ENCODE measurements at places on chromosomes 3 and 15.
A peak's percentile ranks its signal among the peaks of the same experiment; 100 is the strongest.

GRCh38 chr15:73345658-73346057 lies 23.1 kb downstream of the HCN4 start:
- peak; percentile 88 for DNase-seq

DNA sequence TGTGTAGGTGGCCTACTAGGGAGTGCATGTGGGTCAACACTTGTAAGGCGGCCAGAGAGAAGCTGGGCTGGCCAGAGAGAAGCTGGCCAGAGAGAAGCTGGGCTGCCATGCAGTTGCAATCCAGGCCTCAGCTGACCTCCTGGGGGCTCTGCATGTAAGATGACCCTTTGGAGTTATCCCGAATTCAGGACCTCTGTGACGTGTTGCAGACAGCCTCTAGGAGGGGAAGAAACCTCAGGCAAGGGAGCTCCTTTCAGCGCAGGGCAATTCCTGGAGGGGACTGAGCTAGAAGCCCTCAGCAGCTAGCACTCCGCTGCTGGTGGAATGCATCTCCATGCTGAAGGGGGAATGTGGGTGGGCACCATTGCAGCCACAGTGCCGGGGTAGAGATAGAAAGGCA lies 15.8 kb upstream of the KBTBD12 start:
- no peak for DNase-seq

DNA sequence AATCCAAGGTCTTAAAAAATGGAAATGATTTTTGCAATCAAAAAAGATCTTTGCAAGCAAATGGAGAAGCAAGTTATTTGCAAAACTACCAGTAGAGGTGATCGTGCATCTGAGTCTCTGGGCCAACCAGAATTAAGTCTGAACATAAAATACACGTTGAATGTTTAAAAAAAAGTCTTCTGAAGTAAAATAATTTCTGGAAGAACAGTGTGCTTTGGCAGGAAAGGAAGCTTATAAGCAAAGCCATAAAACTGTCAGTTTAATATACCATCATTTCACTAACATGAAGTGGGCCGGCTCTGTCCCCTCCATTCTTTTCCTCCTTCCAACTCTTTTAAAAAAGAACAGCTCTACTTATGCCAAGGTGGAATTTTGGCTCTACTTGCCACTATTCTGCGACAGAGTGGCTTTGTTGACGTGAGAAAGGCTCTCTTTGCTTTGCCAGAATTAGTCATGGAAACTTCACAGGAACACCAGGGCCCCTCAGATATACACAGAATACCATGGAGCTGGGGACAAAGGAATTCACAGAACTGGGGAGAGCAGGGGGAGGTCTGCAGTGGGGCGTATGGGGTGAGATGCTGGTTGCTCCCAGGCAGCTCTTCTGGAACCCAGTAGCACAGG lies 29.8 kb downstream of the FSTL1 start:
- no peak for DNase-seq

DNA sequence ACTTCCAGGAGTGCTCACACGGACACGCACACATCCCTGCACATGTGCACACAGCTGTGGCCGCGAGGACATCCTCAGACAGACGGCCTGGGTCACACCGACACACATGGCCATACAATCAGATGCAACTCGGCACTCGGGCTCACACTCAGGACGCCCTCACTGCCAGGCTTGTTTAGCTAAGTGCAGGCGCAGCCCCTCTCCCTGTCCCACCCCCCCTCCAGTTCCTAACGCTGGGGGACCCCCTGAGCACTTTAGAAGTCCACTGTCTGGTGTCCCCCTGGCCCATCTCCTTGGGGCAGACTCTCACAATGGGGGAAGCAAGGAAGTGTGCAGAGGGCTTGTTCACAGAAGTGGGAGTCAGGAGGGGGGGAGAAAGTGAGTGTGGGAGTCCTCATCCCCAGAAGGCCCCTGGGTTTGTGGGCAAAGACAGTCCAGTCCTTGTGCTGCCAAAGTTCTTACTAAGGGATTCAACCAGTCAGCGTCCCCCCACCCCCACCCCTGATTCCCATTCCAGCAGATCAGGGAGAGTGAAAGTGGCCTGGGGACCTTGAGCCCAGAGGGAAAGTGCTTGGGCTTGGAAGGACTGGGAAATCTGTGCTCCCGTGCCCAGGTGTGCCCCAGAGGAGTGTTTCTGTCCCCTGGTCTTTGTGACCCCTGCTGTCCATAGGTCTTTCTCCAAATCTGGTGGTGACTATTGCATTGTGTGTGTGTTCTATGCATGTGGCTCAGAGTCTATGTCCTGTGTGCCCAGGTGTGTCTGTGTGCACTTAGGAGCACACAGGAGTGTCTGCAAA lies 767 bp upstream of the GATA2 start:
- DNase-seq, result no peak

GRCh38 chr3:151106311-151106710 lies 20.8 kb downstream of the MED12L start:
- DNase-seq, result no peak

- DNase-seq, result no peak
Measured at GRCh38 chr15:27595211-27595610, 503.9 kb downstream of the OCA2 start.

GRCh38 chr15:75727851-75728715 lies 15.4 kb upstream of the CSPG4 start:
- DNase-seq, result peak; percentile 20

DNA sequence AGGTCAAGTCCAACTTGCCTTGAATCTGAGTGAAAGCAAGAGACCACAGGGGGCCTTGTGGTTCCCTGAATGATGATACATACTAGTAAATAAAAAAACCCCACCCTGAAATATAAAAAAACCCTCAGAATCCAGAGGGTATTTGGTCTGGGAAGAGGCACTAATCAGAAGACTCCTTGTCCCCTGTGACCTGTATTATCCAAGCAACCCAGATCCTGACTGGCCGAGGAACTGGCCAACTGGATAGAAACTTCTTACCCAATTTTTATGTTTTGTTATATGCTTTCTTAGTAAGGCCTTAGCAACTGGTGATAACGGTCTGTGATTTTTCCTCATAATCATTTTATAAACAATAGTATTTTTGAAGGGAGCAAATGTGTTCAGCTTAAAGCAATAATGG lies 17.5 kb downstream of the ABI3BP start:
- no peak for DNase-seq

- no peak for DNase-seq
Measured at GRCh38 chr3:142278451-142278850, 53.1 kb upstream of the GK5 start.

- no peak for DNase-seq
Measured at GRCh38 chr3:62705721-62706120, 169.5 kb downstream of the CADPS start.

DNA sequence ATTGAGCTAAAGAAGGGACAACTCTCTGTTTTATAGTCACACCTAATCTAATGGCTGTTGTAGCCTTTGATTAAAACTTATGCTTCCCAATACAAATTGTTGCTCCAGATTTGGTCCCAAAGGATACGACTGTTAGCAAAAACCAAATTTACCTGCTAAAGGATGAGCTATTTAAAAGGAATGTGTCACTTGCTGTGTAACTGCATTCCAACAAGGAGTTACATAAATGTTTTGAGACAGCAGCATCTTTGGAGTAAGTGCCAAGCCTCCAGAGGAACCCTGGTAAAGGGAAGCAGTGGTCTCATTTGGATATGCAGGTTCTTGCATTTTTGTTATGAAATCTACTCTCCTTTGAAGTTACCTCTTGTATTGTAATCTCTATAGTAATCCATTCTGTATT lies 233.3 kb downstream of the THSD4 start:
- no peak for DNase-seq

DNA sequence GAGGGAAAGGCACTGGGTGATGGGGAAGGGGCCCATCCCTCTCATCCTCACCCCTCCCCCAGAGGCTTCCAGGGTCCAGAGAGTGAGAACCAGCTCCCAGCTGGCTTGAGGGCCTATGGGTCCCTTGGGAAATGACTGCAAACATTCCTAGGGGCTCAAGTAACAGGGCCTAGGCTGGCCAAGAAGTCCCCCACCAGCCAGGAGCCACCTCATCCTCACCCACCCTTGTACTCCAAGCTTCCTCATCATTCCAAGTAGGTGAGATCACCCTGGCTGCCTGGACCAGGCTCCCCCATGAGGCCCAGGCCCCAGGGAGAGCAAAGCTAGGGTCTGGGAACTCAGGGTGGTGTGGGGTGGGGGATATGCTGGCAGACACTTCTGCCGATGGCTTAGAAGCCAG lies 14.8 kb downstream of the LOXL1 start:
- no peak for DNase-seq

- DNase-seq, result no peak
Measured at GRCh38 chr3:42750834-42751233, 22.2 kb downstream of the CCDC13 start.

DNA sequence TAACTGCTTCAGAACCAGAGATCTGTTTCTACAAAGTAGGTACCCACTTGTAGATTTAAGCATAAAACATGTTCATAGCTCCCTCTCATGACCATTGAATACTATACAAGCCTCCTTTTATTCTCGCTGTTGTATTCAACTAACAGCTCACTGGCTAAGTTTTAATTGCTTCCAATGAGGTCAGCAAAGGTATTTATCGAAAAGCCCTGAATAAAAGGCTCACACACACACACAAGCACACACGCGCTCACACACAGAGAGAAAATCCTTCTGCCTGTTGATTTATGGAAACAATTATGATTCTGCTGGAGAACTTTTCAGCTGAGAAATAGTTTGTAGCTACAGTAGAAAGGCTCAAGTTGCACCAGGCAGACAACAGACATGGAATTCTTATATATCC lies at the start of gene FGF7:
FGF7 (plus strand) TSS at position 222 of the 400 bp plus-strand sequence. CDS start 1,056 bp downstream, outside the sequence.
- DNase-seq, result no peak

GRCh38 chr15:96687388-96688107 lies 357.0 kb downstream of the NR2F2 start:
- DNase-seq, result no peak

- DNase-seq, result no peak
Measured at GRCh38 chr15:89428246-89428645, 68.1 kb downstream of the RHCG start.

DNA sequence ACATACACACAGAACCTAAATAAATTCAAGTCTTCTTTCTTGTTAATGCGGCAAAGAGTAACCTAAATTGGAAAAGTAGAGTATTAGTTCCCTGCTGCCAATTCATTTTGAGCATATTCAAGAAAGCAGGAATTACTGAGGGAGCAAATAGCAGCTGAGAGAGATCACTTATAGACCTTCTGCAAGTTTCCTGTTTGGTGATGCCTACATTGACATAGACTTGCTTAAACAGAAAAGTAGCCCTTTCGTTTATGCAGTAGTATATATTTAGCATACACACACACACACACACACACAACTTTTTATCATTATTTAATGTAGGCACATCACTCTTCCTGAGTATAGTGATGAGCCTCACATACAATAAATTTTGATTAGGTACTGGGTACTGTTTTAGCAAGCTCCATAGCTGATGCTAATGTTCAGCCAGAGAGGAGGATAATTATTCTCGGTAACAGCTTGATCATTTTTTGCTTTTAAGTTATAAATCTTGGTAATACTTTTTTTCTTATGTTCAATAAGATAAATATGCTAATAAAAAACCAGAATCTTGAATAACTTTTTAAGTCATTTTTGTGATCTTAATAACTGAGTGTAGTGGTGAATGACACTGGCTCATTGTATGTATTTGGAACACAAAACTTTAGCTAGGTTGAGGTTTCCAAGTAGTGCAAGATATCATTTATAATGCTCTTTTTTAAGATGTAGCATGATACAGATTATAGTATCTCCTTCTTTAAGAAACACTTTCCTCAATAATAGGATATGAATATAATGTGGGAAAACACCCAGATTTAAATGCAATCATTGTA lies 174.7 kb downstream of the MBNL1 start:
- no peak for DNase-seq

GRCh38 chr3:98746882-98747281 lies 16.3 kb upstream of the ST3GAL6 start:
- DNase-seq, result no peak

DNA sequence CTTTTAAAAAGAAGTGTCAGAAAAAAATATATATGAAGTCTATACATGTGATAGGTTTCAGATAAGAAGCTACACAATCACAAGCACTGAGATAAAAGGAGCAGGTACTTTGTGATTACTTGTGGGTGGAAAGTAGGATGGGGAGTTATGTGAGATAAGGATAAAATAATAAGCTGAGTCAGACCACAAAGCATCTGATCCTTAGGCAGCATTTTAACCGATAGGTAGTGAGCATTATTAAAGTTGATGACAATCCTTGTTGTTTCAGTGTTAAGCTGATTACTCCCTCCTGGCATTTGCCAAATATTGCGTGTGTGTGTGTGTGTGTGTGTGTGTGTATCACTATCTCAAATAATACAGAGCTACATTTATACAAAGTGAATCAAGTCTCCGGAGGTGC lies 483.1 kb downstream of the NAALADL2 start:
- no peak for DNase-seq

DNA sequence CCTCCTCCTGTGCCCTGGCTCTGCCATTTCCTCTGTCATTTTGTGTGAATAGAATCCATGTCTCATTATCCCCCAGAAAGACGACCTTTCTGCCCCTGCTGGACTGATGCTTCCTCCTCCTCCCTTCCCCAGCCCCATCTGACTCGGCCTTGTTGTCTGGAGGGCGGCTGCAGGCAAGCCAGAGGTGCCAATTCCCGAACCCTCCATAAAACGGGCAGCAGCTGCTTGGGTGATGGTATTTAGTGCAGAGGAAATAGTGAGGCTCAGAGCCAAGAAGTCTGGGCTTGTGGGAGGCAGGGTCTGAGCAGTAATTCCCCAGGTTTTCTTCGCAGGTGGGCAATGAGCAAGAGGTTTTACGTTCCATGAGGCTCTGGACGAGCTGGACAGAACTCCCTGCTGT lies 71.2 kb downstream of the ITGA11 start:
- no peak for DNase-seq

DNA sequence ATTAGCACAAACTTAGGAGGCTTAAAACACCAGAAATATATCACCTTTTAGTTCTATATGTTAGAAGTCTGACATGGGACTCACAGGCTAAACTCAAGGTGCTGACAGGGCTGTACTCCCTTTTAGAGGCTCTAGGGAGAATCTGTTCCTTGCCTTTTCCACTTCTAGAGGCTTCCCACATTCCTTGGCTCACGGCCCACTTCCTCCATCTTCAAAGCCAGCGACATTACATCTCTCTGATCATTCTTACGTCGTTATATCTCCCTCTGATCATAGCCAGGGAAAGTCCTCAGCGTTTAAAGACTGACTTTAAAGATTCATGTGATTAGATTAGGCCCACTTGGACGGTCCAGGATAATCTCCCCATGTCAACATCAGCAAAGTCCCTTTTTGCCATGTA lies 166.3 kb downstream of the GREM1 start:
- DNase-seq, result no peak
